ENCODE measurements at places on chromosomes 11 and 22.

GRCh38 chr22:47175151-47176025 is 412.9 kb downstream of the TBC1D22A start:
- ATAC-seq: no peak

- no peak for ATAC-seq
These were observed 9.1 kb upstream of the MN1 start for GRCh38 chr22:27810609-27811151.

DNA sequence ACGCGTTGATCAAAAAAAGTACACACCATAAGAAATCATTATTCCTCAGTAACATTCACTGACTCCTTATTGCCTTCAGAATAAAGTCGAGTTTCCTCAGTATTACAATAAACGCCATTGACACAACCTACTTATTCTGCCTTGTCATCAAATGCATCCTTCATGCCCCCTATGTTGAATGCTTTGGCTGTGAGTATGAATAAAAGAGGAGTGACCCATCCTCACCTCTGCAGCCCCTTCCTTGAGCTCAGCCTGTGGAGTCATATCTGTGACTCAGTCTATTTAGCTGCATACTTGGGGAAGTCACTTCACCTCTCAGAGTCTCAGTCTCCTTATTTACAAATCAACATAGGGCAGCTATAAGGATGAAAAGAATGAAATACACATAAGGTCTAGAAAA is 65.1 kb downstream of the USP35 start:
- ATAC-seq: no peak

DNA sequence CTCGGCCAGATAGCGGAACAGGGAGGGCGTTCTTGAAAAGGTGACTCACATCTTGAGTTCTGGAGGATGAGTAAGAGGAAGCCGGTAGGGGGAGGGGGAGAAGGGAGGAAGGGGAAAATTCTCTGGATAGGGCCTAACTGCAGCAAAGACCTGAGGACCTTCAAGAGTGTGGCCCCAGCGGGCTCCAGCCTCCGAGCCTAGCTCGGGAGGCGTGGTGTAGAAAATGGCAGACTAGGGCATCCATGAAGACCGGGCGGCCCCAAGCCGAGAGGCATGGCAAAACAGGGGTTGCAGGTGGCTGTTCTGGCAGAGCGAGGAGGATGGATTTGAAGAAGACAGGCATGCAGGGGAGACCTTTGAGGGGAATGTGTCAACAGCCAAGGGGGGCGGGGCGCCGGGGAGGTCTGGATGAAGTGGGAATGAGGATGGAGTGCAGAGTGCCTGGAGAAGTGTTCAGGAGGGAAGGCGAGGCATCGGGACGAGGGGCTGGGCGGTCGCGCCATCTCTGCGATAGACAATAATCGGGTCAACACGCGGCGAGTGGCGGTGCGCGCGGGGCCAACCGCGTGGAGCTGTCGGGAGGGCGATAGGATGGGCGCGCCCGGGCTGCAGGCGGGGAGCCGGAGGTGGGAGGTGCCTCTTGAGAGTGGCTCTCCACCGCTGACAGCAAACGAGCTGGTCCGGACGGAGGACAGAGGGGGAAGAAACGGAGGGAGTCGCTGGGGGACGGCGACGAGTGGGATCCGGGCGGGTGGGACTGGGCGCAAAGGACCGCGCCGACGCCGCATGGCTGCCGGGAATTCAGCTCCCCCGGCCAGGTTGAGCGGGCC is 40.0 kb upstream of the CREB3L1 start:
- ATAC-seq: peak; percentile 54

Measured in activated CD4-positive, CD25-positive, alpha-beta regulatory T cell treated with anti-CD3 and anti-CD28 coated beads, Interleukin-2, amount 50 U/mL, for 24 hours (primary cell).